ENCODE measurements at places on chromosomes 5 and 9.

DNA sequence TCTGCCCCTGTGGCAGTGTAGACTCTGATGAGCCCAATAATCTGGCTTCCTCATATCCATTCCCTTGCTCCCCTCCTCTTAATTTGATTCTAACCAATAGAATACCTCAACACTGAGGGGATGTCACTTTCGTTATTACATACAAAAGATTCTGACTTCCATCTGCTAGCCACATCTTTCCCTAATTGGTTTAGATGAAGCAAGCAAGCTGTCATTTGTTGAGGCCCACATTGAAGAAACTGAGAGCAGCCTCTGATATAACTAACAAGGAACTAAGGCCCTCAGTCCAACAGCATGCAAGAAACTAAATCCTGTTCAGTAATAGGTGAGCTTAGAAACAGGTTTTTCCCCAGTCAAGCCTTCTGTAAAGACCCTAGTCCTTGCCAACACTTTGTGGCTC, 5.8 kb downstream of the ADAMTS6 start:
- no peak for DNase-seq

DNA sequence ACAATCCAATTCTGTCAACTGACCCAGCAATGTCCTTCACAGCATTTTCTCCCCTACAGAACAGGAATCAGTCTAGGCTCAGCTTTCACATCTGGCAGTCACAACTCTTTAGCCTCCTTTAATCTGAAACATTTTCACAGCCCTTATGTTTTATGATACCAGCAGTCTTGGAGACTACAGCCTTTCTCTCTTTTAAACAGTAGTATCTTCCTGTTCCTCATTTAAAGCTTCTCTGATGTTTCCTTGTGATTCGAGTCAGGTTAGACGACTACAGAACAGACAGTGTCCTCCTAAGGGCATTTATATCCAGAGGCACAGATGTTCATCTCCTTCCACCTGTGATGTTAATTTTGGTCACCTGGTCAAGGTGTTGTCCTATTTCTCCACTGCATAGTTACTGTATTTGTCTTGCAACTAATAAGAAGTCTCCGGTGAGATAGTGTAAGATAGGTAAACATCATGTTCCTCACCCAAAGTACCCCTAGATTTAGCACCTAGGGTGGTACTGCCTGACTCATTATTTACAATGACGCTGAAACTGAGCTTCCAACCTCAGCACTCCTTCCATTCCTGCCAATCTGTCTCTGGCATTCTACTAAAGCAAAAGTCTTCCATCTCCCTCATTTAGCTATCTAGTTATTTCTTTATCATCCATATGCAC, 20.7 kb downstream of the TTC39B start:
- DNase-seq, result no peak

- DNase-seq, result no peak
Observed at GRCh38 chr5:150085191-150085912, 1.0 kb downstream of the CSF1R start.

DNA sequence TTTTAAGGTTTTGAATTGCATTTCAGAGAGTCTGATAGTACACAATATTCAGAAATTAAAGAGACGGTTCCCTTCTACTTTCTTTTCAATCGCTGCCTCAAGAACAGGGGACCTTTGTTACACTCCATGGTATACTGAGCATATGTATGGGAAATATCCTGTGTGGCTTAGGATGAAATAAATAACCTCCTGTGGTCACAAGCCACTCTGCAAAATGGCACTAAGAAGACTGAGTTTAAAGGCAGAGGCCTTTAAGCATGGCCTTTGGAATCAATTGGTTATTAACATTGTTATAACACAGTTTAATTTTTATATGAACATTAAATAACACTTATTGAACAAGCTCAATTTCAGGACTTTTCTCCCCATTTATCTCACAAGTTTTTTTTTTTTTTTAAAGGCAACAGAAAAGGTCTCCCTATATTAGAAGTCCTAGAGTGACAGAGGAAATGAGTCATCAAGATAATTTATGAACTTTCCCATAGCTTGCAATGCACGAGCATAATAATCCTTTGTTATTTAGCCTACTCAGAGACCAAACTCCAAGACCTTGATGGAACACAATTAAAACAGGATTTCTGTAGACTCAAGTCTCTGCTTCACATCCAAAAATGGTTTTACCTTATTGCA, 341.9 kb downstream of the TMEM167A start:
- no peak for DNase-seq

DNA sequence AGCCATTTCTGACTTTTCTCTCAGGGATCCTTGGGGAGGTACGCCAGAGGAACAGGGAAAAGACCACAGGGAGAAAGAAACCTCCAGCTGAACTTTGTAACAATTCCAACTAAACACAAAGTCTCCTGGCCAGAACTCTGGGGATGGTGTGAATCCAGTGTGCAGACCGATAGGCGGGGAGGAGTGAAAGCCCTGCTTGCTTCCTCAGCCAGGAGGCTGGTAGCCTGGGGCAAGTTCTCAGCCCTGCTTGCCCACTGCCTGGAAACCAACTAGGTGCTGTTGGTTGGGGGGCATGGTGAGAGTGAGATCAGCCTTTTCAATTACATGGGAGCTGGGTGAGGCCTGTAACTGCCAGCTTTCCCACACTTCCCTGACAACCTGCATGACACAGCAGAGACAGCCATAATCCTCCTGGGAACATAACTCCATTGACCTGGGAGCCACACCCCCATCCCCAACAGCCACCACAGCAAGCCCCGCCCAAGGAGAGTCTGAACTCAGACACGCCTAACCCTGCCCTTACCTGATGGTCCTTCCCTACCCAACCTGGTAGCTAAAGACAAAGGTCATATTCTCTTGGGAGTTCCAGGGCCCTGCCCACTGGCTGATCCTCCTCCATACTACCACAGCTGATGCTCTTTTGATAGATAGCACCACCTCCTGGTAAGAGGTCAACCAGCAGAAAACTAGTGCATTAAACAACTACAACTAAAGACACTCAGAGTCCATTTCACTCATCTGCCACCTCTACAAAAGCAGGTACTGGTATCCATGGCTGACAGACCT, 100.1 kb upstream of the TNFAIP8 start:
- DNase-seq, result no peak

- no peak for DNase-seq
Observed at GRCh38 chr5:116847960-116848359, 273.3 kb upstream of the SEMA6A start.

GRCh38 chr5:42991404-42992087, 48.6 kb downstream of the ANXA2R start:
- DNase-seq, result no peak

DNA sequence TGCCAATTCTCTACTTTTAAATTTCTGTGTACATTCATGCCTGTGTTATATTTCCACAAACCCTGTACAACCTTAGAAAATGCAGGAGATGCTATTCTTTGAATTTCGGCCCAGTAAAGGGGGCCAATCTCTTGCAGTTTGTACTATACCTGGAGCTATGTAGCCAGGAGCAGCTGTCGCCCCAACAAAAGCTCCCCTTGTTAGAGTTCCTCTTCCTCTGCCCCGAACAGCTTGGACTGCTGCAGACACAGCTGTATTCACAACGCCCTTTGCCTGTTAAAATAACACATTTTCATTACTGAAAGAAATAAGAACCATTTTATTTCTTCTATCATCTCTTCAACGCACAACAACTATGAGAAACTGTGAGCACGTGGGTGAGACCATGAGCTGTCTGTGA, 99.2 kb downstream of the GPR21 start:
- no peak for DNase-seq

GRCh38 chr5:179188636-179189035, 128.5 kb downstream of the ZNF354C start:
- no peak for DNase-seq

GRCh38 chr5:82313016-82313415, 34.9 kb upstream of the RPS23 start:
- no peak for DNase-seq

DNA sequence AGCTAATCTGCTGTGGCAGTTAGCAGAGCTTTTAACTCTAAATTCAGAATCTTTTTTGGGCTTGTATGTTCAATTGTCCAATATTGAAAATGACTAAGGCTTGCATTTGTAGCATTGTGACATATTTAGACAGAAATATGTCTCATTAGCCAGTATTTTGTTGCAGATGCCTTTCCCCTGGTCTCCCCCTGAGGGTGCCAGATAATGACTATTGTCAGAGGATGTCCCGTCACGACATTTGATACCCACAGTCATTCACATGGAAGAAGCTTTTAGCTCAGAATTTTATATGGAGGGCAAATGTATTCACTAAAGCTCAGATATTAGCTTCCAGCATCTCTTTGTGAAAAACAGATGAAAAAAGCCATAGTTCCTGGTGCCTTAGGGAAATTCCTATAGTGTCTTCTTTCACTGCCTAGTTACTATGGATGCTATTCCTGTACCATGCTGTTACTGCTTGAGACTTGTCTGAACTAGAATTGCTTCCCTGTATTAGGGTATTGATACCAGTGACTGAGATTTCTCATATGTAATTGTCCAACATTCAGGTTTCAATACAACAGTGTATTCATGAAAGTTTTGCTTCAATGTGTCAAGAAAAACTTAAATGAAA, 96.2 kb downstream of the CCDC192 start:
- DNase-seq, result no peak

DNA sequence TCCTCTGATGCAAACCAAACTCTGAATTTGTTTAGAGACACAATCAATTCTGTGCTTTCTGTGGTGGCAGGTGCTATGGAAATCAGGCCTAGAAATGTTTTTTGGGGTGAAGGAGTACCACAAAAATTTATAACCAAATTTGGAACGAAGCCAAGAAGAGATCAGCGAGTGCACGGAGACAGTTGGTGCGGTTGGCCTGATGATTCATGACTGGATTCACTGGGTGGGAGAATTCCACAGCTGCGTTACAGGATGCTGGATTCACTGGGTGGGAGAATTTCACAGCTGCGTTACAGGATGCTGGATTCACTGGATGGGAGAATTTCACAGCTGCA, 135.6 kb upstream of the IRX4 start:
- no peak for DNase-seq

GRCh38 chr9:130243015-130243881, 22.3 kb upstream of the HMCN2 start:
- peak; percentile 77 for DNase-seq

DNA sequence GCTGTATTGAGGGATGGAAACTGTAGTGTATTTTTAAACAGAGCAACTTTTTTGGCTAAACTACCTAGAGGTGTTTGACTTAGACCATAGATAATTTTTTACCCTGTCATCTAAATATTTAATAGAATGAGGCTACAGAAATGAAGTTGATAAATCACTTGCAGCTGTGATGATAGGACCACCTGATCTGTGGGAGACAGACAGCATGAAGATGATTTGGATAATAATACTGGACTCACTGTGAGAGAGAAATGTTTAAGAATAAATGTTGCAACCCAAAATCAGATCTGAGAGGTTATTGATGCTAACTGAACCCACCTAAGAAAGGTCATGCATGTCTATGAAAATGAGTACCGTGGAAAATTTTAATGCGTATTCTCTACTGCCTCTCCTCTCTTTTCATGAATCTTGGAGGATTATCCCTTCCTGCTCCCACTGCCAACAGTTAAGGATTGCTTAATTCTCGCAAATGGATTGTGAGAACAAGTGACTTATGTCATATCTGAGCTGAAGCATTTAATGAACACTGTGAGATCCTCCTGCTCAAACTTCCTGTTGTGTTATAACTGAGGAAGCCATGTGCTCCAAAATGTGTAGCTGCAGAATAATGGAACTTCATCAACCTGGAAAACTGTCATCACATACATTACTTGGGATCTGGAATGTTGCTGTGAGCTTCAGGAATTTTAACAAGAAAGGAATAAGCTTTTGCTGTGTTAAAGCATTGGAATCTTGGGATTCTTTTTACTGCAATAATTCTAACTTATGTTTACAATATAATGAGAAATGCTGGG, 617.9 kb upstream of the CDH18 start:
- DNase-seq, result no peak

DNA sequence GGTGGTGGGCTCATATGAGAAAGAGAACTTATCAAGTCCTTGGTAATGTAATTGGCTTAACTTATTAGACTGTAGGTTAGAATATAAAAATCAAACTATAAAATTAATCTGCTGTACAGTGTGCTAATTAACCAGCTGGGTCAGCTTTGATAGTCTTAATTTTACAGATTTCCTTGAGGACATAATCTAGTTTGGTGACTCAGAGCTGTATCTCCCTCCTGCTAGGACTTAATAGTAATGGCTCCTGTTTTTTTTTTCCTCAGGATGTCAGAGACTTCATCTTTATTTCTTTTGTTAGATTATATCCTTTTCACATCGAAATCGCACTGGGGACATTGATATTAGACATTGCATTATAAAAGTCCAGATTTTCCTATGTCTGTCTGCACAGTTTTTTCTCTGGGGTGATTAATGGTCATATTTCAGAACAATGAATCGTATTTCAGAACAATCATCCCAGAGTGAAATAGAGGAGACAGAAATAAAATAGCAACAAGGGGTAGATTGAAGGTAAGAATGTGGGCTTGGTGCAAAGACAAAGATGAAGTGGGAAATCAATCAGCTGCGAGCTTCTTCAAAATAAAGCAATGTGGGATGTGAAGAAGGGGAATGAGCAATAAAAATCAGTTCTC, 346.4 kb upstream of the RIOK2 start:
- no peak for DNase-seq

DNA sequence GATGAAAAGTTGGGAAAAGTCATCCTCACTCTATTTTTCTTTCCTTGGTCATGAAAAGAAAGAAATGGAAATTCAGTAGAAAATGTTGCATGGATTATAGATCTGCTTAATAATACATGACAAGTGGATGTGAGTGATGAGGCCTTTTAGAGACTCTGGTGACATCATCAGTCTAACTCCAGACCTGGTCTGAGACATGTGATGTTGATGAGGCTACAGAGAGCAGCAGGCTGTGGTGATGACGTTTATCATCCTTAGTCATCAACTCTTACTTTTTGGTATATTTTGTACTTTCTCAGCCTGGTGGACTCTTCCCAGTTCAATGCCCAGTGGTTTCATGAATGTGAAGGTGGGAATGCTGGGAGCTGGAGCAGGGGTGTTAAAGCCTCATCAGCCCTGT, 116.4 kb downstream of the TTLL11 start:
- DNase-seq, result no peak

DNA sequence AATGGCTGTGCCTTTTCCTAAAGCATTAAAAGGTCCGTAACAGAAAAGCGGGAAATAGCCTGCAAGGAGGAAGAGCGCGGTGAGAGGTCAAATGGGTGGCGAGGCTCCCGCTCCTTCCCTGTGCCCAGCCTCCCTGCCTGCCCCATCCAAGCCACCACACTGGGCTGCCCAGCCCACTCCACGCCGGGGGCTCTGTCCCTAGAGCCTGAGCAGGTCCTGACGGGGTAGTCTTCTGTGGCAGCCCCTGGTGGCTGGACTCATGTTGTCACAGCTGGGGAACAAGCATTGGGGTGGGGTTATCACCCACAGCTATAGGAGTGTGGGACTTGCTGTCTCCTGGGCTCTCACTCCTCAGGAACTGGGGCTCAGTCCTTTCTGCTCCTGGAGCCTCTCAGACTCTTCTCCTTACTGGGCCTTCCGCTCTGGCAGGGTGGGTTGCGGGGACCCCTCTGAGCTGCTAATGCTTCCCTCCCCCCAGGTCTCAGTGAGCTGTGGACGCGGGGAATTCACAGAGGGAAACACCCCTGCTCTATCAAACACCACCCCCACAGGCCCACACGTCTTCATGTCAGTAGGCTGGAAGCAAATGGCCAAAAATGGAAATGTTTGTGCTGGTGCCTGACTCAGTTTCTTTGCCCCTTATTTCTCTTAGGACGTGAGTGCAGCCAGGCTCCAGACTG, 152.4 kb upstream of the PHYKPL start:
- DNase-seq, result no peak

GRCh38 chr9:34546834-34547827, 24.3 kb upstream of the ENHO start:
- no peak for DNase-seq

GRCh38 chr9:133051281-133051900, 10.4 kb upstream of the CEL start:
- DNase-seq, result no peak

Measured in ovary (tissue), 10 donors.